Omental fat pad (tissue), 4 donors: ENCODE measurements at places on chromosomes 4 and X.

- no peak for DNase-seq
These were observed 2.0 kb downstream of the DIPK2B start for GRCh38 chrX:45198706-45199105.

GRCh38 chr4:147543034-147543433 lies 62.1 kb downstream of the EDNRA start:
- no peak for DNase-seq

DNA sequence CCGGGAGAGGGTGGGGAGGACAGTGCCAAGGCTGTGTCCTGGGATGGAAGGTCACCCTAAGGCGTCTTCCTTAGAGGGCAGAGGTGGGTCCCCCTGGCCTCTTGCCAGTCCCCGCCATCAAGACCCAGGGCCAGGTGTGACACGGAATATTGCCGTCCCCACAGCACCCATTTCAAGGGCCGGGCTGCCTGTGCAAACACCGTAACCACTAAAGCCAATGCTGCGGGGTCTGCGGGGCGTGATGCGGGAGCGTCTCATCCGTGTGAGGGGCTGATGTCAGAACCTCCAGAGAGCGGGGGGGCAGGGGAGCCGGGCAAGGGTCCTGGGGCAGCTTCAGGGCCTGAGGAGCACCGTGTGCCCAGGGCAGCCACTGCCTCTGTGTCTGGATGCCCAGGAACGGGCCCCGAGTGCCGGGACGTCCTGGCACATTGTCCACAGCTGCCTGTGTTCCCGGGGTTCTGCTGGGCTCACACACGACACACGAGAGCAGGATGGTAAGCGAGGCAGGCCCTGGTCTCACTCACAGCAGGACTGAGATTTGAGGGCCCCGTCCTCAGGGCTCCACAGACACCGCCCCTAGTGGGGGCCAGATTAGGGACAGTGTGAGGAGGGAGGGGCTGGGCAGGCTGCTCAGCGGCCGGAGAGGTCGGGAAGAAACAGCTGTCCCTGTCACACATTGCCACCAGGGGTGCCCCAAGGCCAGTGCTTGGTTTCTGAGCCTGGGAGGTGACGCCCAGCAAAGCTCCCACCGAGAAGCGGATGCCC lies 29.2 kb downstream of the NKX1-1 start:
- DNase-seq, result no peak

- no peak for DNase-seq
These were observed 52.8 kb upstream of the ANKRD17 start for GRCh38 chr4:73311428-73311827.

- DNase-seq, result no peak
These were observed 1.3 kb downstream of the STOX2 start for GRCh38 chr4:183906489-183906738.

DNA sequence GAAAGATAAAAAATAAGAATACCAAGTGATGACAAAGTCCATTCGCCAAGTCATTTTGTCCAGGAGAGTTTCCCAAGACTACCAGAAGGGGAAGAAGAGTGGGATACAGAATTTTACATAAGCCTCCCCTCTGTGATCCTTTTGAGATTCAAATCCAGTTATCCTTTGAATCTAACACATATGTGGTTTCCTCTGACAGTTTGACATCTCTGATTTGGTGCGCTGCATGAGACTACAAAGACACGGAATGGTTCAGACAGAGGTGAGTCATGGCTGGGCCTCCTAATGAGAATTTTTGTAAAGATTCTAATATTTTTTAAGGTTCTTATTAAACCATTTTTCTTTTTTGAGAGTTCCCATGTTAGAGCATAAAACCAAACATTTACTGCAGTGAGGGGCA lies 38.3 kb downstream of the SLC10A6 start:
- DNase-seq, result no peak

- no peak for DNase-seq
These were observed 18.3 kb downstream of the AMER1 start for GRCh38 chrX:64186974-64187761.

DNA sequence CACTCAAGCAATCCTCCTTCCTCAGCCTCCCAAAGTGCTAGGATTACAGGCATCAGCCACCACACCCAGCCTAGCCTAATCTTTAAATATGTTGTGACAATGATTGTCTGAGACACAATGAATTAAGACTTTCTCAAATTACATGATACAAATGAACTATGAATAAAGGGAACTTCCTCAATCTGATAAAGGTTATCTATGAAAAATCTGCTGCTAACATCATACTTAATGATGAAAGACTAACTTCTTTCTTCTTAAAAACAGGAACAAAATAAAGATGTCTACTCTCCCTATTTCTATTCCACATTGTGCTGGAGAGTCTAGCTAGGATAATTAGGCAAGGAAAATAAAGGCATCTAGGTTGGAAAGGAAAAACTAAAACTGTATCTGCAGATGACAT lies 60.0 kb downstream of the PDHA1 start:
- DNase-seq, result no peak

DNA sequence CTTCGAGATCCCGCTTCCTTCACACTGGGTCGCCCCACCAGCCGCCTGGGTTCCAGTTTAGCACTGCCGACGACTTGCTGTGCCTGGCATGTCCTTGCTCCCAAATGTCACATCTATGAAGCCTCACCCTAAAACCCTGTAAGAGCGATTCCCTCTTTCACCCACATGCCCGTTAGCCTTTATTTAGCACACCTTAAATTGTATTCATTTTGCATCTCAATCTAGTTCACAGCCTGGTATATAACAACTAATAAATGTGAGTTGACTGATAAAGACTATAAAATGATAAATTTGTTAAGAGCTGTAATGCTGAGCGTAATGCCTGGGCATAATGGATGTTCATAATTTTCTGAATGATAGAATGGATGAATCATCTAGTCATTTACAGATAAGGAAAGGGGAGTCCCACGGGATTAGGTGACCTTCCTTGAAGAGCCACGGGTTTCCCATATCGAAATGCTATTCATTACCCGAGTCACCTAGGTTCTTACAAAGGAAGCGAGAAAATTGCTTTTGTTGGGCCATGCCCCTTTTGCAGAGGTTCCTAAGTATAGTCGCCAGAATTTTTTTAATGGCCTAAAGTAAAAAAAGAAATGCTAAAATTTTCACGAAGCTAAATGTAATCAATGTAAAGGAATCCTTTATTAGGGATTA lies 1.1 kb upstream of the AP1S2 start:
- no peak for DNase-seq

GRCh38 chrX:135340831-135341230 lies 31.6 kb downstream of the ETDC start:
- DNase-seq, result no peak

DNA sequence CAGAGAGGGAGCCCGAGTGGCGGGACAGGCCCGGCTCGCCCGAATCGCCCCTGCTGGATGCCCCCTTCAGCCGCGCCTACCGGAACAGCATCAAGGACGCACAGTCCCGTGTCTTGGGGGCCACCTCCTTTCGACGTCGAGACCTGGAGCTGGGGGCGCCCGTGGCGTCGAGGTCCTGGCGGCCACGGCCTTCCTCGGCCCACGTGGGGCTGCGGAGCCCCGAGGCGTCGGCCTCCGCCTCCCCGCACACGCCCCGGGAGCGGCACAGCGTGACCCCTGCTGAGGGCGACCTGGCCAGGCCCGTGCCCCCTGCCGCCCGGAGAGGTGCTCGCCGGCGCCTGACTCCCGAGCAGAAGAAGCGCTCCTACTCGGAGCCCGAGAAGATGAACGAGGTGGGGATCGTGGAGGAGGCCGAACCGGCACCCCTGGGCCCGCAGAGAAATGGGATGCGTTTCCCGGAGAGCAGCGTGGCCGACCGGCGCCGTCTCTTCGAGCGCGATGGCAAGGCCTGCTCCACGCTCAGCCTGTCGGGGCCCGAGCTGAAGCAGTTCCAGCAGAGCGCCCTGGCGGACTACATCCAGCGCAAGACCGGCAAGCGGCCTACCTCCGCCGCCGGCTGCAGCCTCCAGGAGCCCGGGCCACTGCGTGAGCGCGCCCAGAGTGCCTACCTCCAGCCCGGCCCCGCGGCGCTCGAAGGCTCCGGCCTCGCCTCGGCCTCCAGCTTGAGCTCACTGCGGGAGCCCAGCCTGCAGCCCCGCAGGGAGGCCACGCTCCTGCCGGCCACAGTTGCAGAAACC lies 156.9 kb downstream of the SOWAHB start:
- DNase-seq, result no peak

GRCh38 chr4:77358315-77358928 lies 201.4 kb downstream of the CCNG2 start:
- no peak for DNase-seq
